T-helper 2 cell (primary cell): ENCODE measurements at places on chromosomes 6 and 20.

DNA sequence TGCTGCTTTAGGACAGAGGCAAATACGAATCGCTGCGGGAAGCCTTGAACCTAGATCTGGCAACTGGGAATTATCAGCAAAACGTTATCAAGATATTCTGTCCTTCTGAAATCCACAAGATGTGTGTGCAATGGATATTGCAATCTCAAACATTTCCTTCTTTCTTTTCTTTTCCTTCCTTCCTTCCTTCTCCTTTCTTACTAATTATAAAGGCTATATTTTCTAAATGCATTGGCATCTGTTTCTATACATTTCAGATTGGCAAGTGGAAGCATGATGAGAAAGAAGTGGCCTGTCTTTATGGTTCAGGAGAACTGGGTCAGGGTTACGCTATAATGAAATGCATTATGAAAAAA lies 2.0 kb downstream of the TAGAP start:
- no peak for DNase-seq

- DNase-seq: no peak
Measured at GRCh38 chr6:14524319-14524718, 406.7 kb downstream of the CD83 start.

DNA sequence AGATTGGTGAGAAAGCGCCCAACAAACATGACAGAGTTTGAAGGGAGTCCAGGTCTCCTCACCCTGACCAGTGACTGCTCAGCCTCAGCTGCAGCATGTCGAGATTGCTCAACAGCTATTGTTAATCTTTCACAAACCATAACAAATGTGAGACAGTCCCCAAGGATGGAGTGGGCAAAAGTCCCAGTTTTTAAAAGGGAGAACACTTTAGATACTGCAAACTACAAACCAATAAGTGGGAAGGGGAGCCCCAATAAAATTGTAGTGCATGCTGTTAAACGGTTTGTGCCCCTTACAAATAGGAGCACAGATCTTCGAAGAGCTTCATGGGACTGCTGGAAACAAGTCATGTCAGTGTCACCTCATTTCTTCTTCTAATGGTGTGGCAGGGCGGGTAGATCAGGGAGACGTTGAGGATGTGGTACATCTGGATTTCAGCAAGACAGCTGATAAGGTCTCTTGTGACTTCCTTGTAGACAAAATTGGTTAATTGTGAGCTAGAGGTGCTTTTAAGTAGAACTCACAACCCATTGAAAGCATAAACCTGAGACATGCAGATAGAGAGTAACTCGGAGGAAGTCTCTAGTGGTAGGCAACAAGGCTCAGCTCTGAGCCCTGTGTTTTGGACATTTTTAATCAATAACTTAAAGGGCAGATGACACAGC lies 134.0 kb upstream of the ARMC2 start:
- DNase-seq: no peak

DNA sequence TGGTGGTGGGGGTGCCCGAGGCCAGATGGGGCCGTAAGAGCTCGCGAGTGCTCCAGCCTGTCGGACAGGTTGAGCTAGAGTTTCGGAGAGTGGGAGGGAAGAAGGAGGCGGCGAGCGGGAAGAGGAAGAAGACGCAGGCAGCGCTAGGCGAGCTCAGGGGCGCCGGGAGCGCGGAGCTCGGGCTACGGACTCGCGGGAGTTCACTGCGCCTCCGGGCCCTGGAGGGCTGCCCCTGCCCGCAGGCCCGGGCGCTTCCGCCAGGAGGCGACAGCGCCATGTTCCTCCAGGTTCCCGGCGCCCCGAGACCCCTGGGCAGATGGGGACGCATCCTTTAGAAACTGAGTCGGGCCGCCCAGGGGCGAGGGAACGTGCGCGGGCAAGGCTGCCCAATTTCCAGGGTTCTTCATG lies 984 bp downstream of the TFAP2C start:
- DNase-seq: no peak

DNA sequence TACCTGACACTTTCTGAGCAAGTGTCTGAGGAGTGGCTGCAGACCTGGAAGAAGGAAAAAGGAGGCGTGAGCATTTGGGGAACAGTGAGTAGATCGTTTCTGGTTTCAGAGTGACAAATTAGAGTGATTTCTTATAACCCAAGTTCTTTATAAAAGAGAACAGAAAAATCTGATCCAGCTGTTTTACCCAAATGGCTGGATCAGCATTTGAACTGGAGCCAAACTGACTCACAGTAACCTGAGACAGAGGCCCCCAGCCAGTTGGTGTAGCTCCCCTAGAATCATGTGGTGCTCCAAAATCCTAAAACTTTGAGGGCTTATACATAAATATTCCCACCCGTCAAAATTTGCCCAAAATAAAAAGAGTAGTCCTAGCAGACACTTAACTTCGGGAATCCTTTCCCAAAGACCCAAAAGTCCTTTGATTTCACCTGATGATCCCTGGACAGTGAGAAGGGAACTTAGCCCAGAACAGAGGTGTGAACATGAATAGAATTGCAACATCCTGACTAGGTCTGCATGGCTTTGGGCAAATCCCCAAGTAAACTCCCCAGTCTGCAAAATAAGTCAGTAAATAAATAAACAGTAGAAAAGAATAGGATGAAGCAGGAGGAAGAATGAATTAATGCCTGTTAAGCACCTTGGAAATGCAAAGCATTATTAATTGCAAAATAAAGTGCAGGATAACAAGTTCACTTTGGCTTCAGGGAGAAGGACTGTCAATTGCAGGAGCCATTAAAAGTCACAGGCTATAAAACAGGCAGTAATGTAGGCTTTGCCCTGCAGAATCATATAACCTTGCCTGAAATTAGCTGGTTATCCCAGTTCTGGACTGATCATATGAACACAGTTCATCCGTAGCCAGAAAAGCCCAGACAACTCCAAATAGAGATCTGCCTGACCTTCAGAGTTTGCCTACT lies 262.0 kb upstream of the JARID2 start:
- DNase-seq: no peak

- no peak for DNase-seq
Measured at GRCh38 chr6:20709451-20709850, 175.2 kb downstream of the CDKAL1 start.

DNA sequence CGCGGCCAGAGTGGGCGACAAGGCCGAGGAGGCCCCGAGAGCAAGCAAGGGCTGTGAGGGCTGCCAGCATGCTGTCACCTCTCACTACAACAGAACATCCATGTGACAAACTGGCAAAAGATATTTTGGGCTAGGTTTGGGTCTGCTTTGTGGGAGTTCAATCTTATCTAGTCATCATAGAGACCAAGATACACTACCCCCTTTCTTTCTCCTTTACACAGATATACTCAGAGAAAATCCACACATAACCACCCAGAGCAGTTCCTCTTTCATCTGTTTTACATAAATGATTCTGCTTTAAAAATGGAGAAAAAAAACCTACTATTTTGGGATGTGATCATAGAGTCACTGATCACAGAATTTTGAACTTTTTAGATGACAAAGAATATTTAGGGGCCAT lies 16.8 kb downstream of the SOX4 start:
- DNase-seq: no peak

GRCh38 chr6:168451805-168452517 lies 11.0 kb downstream of the SMOC2 start:
- no peak for DNase-seq
